ENCODE measurements at places on chromosomes 5 and 9.

DNA sequence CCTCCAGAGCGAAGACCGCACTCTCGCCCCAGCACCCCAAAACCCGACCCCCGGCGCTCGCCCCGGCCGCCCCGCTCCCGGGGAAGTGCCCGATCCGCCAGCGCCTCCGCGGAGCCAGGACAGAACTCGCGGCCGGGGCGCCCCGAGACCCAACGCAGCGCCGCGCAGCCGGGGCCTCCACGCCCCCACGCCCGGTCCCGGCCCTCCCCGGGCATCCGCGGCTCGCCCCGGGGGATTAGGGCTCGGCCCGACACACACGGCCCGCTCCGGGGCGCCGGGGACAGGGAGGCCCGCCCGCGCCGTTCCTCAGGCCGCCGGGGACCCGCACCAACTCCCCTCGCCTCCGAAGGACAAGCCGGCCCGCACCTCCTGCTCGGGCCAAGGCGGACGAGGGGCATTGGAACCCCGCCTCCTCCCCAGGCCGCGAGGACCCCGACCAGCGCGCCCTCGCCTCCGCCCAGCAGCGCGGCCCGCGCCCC, 544 bp downstream of the FNBP1 start:
- DNase-seq = no peak

GRCh38 chr5:66138637-66139317, 5.3 kb upstream of the SREK1 start:
- no peak for DNase-seq

GRCh38 chr5:58094031-58094430, 365.9 kb downstream of the PLK2 start:
- no peak for DNase-seq

DNA sequence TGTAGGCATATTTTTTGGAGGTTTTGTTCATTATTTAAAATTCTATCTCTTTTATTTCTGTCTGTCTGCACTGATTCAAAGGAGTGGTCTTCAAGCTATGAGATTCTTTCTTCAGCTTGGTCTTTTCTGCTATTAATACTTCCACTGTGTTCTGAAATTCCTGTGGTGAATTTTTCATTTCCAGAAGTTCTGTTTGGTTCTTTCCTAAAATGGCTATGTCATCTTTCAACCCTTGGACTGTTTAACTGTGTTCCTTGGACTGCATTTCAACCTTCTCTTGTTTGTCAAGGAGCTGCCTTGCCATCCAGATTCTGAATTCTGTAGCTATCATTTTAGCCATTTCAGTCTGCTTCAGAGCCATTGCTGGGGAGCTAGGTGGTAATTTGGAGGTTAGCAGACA, 76.3 kb downstream of the CERT1 start:
- DNase-seq = no peak

DNA sequence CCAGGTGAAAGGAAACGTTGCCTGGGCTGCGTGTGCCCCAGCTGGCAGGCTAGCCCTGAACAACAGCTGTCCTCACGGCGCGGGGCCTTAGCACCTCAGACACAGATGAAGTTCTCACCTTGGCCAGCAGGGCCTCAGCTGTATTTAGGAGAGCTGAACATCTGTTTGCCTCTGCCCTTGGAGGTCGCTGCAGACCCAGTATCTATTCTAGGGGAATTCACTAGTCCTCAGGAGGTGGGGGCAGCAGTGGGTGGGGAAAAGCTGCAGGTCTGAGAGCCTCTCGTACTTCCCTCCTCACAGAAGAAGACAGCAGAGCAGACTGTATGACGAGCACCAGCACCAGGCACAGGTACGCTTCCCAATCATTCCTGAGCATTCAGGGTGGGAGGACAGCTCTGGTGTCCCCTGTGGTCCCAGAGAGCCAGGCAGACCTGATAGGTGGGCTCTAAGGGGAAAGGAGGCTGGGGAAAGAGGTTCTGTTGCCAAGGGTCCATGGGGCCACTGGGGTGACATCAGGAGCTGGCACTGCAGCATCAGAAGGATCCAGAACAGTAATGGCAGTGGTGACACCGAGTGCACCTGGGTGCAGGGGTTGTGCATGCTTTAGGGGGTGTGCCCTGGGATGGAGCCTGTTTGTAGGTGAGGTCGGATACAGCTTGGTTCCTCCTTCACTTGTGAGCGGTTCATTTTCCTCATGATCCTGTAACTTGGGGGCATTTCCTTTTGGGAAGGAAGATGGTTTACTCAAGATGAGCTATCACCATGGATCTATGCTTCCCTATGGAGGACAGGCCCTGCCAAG, 13.8 kb downstream of the CD74 start:
- peak; percentile 71 for DNase-seq

- no peak for DNase-seq
Measured at GRCh38 chr9:134367791-134368490, 41.7 kb downstream of the RXRA start.

DNA sequence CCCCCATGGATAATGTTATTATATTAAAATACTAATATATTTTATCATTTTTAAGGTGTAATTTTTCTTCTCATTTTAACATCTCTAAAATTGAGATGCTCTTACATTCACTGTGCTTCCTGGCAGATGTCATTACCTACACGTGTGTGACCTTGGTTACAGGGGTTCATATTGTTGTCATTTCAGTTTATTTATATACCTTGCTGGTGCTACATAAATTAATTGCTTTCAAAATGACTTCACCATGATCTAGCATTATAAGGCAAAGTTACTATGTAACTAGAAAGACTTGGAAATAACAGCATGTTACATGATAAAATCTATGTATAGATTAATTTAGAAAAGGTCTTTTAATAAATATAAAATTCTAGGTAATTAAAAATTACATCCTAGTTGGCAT, 60.9 kb downstream of the ARHGEF28 start:
- DNase-seq = no peak

GRCh38 chr9:132991351-132992300, 13.1 kb downstream of the GFI1B start:
- DNase-seq = no peak

DNA sequence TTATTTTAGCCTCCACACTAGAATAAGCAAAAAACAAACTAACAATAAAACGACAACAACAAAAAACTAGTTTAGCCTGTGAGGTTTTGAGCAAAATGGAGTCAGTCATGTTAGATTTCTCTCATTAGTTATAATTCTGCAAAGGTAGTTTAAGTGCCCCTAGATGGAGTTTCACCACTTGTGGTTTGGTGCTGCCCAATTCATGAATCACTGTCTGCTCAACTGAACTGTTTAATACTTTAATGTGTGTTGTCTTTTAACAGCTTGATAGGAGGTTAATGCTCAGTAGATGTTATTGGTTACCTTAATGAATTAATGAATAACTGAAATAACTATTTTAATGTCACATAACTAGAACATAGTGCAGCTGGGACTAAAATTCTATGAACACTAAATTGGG, 3.5 kb upstream of the PLAA start:
- DNase-seq = no peak

DNA sequence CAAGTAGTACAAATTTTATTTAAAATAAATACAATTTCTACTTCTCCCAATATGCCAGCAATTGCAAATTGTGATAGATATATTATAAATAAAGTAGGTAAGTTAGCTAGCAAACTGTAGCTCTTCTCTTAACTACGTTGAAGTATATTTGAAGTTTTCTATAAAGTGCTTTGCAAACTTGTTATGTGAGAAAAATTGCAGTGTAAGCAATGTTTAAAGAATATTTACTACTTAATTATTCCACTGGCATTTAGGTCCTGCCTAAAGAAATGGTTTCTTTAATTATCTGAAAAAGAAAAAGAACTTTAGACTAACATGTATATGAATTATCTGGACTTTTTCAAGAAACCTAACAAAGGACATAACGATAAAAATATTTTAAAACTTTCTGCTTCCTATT, 1350.0 kb upstream of the CDH9 start:
- DNase-seq = no peak

DNA sequence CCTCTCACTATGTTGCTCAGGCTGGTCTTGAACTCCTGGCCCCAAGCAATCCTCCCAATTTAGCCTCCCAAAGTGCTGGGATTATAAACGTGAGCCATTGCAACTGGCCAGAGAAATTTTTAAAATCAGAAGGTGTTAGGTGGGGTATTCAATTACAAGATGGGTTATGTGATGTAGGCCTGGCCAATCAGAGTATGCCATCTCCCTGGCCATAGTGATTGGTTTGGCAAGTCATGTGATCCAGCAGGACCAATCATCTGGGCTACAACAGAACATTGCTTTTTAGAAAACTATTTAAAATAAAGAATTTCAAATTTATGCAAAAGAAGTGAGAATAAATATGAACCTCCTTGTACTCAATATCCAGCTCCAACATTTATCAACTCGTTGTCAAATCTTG, 22.4 kb downstream of the NMRK1 start:
- no peak for DNase-seq

DNA sequence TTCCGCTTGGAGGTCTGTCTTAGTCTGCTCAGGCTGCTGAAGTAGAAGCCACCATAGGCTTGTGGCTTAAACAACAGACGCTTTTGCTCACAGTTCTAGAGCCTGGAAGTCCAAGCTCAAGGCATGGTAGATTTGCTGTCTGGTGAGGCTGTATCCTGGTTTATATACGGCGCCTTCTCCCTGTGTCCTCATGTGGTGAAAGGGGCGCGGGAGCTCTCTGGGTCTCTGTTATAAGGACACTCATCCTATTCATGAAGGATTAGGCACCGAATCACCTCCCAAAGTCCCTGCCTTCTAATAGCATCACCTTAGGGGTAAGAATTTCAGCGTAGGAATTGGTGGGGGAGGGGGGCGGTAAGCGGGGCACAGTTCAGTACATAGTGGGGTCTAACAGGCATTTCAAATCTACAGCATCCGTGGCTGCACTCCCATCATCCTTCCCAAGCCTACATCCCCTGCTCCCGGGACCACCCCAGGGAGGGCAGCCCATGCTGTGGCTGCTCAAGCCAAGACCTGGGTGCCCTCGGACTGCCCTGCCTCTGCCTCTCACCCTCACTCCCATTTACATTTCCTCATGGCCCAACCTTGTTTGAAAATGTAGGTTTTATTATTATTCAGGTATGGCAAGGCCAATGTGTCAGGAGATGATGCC, 15.1 kb upstream of the LPCAT1 start:
- no peak for DNase-seq

DNA sequence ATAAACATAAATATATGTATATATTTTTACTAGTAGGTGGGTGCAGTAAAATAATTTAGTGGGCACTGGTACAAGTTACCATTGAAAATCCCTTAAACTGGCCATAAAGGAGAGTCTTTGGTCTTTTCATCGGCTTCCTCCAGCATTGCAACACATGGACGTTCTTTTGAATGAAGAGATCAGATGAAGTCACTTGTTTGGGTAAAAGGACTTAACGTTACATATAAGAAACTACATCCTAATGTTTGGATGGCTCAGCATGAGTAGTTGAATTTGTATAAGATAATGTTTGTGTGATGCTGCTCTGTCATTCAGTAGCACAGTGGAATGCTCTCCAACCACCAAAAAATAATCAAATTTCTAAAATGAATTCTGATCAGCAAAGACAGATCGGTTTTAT, 31.6 kb downstream of the AFAP1L1 start:
- DNase-seq = no peak

DNA sequence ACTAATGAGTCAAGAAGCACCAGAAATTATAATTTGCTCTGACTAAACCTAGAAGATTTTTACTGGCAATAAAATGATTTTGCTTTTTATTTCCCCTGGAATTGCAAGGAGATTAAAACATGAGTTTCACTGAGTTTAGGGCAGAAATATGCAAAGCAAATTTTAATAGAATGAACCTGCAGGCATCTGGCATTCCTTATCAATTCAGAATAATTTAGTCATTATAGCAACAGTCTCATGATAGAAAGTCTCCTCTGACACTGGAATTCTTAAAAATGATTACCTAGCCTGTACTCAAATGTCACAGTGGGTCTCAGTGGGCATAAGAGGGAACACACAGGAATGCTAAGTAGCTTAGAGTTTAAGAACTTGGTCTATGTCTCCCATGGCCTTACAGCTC, 195.9 kb downstream of the TTC39B start:
- DNase-seq = no peak

DNA sequence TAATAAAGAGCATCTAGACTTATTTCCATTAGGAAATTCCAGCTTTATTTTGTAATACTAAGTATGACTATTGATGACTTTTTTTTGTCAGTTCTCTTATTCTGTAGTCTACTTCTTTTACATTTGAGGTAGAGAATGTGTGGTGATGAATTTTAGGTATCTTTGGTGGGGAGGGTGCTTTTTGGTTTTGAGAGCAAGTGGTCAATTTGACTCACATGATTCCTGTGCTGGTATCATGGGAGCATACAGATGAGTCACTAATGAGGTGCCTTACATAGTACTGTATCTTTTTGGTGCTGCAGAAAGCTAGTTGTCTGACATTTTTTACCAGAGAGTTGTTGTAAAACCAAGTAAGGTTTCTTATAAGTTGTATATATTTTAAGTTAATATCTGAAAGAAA, 35.3 kb downstream of the ERBIN start:
- DNase-seq = no peak

DNA sequence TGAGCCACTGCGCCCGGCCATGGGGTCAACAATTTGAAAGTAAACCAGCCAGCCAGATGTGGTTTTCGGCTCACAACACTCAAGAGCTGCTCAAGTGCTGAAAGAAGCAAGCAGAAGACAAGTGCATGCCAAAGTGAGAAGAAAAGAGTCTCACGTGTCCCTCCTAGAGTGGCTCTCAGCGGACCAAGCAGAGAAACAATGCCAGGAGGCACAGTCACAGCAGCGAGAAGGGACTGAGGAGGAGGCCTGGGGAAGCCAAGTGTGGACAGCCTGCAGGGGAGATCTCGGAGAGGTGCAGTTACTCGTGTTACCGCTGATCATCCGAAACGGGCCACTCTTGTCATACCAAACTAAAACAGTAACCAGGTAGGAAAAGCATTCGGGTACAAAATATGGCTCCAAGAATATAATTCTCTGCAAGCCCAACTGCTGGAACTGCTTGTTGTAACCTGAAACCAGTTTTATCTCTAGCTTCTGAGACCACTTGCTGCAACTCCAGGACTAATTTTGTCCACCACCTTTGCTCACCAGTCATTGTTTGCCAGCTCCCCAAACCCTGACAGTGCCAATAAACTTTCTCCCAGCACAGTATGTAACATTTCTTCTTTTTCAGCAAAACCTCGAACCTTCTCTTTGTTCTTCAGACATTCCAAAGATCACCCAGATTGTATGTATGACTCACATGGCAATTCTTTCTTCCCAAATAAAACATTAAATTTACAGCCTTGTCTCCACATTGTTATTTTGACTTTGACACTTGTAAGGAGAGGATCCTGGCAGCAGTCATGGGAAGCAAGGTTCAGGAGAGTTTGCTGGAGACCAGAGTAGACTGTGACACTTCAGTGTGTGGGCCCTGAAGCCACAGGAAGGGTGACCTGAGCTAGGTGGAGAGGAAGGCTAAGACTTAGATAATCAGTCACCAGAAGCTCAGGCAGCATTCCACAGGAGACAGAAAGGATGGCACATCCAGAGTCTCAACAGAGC, 6.3 kb downstream of the SLC35D2 start:
- no peak for DNase-seq
